ENCODE measurements at places on chromosomes 13 and 19. TPM values are rescaled to one million over a fixed set of nuclear protein-coding genes. Genes with fewer than 3 reads are reported as not detected.

GRCh38 chr19:52258426-52258825, 11.0 kb upstream of the ZNF766 start:
- DNase-seq, result no peak
- no peak overlapping the region for H3K27ac ChIP-seq
- no peak overlapping the region for H3K4me3 ChIP-seq
- no peaks in the 10 kb centered on the region for H3K36me3 ChIP-seq

Gene CGB3
- total RNA-seq, result 0.72 TPM

GRCh38 chr13:113455384-113455783, 2.1 kb upstream of the ADPRHL1 start:
- DNase-seq, result no peak
- peaks cover 27% of the 10 kb centered on the region for H3K4me1 ChIP-seq
- H3K27ac ChIP-seq, result no peak overlapping the region
- H3K27me3 ChIP-seq, result no peaks in the 10 kb centered on the region
- no peak overlapping the region for H3K4me3 ChIP-seq

DNA sequence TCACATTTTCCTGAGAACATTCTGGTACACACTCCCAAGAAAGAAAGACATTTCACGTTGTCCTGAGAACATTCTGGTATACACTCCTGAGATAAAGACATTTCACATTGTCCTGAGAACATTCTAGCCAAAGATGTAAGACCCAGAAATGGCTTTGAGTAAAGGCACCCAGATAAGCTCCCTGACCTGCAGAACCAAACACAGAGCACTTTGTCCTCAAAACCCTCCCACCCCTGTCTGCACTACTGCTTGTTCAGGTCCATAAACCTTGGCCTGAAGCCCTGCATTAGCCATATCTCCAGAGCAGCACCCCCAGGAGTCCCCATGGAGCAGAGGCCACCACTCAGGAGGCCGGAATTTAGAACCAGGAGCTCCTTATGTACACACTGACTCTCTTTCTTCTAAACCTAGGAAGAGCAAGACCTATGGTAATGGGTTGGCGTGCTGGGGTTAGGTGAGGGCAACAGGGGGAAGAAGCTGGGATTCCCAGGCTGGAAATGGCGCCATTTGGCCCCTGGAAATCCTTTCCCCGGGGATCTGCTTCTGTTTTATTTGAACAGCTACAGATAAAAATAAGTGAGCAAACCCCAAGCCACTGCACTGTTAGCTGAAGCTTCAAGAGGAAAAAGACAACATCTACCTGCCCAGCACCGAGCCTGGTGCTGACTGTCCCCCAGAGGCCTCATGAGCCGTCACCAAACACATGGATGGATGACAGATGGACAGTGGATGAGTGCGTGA, 13.7 kb downstream of the GAS6 start:
- H3K4me1 ChIP-seq, result peaks cover 32% of the 10 kb centered on the region
- no peak overlapping the region for H3K27ac ChIP-seq
- H3K4me3 ChIP-seq, result no peak overlapping the region
- H3K36me3 ChIP-seq, result peaks cover 27% of the 10 kb centered on the region
- H3K27me3 ChIP-seq, result no peaks in the 10 kb centered on the region

Gene DYRK1B
- 12.6 TPM for total RNA-seq

Gene DPF1
- total RNA-seq, result 14.4 TPM

Gene FBXL12
- 16.3 TPM for total RNA-seq

Gene C19orf33
- 134 TPM for total RNA-seq

- no peaks in the 10 kb centered on the region for H3K36me3 ChIP-seq
- no peak overlapping the region for H3K4me3 ChIP-seq
These were observed 181.3 kb downstream of the PCDH9 start for GRCh38 chr13:67048821-67049150.

- no peaks in the 10 kb centered on the region for H3K4me1 ChIP-seq
- no peaks in the 10 kb centered on the region for H3K36me3 ChIP-seq
- DNase-seq, result peak; percentile 27
- H3K27ac ChIP-seq, result no peak overlapping the region
- no peak overlapping the region for H3K4me3 ChIP-seq
These were observed 161.5 kb downstream of the MZT1 start for GRCh38 chr13:72565893-72566292.

Gene EIF3K
- total RNA-seq, result 110 TPM

DNA sequence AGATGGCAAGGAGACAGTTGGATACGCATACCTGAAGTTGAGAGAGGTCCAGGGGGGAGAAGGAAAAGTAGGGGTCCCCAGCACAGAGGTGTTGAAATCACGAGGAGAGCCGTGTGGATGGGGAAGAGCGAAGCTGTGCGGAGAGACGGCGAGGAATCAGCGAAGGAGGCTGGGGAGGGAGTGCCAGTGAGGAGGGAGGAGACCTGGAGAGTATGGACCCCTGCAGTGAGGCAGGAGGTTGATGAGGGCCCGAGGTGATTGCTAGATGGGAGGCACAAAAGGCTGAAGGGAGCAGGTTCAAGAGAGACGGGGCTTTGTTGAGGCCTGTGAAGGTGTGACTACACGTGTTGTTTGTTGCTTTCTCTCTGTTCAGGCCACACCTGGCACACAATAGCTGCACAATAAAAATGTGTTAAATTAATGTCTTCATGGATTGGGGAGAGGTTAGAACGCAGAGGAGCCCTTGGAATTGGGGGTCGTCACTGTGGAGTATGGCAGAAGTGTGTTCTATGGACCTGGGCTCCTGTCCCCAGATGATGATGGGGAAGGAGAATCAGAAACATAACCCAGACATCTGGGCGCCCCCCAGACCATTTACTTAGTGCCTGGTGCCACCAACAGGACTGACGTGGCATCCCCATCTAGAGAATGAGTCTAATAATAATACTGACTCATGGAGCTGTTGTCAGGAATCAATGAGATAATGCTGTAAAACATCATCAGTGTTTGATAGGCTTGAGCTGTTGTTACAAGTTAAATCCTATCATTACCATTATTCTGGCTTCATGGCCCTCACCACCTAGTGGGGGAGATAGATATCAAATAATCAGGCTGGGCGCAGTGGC, 137.5 kb downstream of the SIPA1L3 start:
- peaks cover 7% of the 10 kb centered on the region for H3K36me3 ChIP-seq
- peaks cover 10% of the 10 kb centered on the region for H3K4me1 ChIP-seq
- H3K27me3 ChIP-seq, result no peaks in the 10 kb centered on the region
- no peak for DNase-seq
- H3K4me3 ChIP-seq, result no peak overlapping the region
- no peak overlapping the region for H3K27ac ChIP-seq

GRCh38 chr13:45267215-45267614, 66.4 kb upstream of the KCTD4 start:
- H3K4me3 ChIP-seq, result no peak overlapping the region
- no peak for DNase-seq
- H3K27me3 ChIP-seq, result no peaks in the 10 kb centered on the region
- H3K4me1 ChIP-seq, result no peaks in the 10 kb centered on the region

Gene CELF5
- total RNA-seq, result 18.9 TPM

Gene ZNF665
- 5.4 TPM for total RNA-seq

DNA sequence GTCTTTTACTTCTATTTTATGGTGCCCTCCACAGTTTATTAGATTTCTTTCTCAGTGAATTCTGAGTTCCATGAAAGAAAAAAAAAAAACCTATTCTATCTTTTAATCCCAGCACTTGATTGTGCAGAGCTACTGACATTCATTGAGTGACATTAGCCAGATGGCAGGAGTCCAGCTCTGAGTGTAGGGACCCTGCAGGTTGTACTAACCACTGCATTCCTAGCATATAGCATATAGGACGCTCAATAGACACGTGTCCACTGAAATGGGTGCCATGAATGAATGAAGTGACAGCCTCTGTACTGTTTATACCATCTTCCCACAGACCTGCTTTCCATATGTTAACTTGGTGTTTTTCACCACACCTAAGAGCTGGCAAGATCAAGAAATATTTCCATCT, 206.3 kb downstream of the RAP2A start:
- no peak overlapping the region for H3K27ac ChIP-seq
- no peaks in the 10 kb centered on the region for H3K36me3 ChIP-seq
- no peak overlapping the region for H3K4me3 ChIP-seq
- no peaks in the 10 kb centered on the region for H3K27me3 ChIP-seq
- no peak for DNase-seq

DNA sequence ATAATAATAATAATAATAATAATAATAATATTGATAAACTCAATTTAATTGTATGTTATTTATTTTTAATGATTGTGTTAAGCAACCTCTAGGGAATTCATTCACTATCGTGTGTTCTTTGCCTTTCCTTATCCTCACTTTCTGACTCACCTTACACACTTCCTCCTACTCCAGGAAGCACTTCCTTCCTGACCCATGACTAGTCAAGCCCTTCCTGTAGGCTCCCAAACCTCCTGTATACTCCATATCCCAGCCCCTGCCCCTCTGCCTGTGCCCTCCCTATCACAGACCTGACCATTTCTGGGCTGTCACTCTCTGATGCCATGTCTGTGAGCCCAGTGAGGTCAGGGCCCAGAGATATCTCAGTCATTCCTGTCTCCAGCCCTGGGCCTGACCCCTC, 7.6 kb downstream of the LGALS4 start:
- H3K4me3 ChIP-seq, result no peak overlapping the region
- H3K4me1 ChIP-seq, result no peaks in the 10 kb centered on the region
- DNase-seq, result no peak

DNA sequence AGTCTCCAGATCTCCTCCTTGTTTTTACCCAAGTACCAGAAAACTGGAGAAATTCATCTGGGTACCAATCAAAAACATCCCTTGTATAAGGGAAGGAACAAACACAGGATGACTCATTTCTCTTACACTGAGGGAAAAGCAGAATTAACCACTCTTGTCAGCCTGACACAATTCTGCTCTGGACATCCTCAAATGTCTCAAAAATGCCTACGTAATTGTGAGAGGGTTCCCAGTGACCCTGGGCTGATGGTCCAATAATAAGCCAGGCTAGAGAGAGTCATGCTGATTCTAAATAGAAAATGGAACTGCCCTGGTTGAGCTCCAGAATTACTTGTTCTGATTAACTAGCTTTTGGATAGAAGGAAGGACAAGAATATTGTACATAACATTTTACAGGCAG, 14.5 kb downstream of the ZNF708 start:
- H3K27ac ChIP-seq, result no peak overlapping the region
- no peak overlapping the region for H3K4me3 ChIP-seq
- no peak for DNase-seq
- H3K36me3 ChIP-seq, result peaks cover 6% of the 10 kb centered on the region
- no peaks in the 10 kb centered on the region for H3K4me1 ChIP-seq

DNA sequence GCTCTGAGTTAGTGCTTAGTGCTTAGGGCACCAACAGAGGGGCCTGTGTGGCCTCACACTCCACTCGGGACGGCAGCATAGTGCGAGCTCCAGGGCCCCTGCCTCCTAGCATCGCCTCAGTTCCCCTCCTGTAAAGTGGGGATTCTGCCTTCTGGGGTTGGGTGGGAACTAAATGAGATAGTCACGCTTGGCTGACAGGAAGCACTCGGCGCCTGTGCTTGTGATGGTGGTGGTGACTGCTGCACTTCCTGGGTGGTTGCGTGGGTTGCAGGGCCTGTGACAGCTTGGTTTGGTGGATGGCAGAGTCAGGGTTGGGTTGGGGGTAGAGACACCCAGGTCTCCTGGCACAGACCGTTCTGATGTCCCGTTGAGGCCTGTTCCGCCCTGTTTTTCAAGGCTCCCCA, 7.7 kb downstream of the PLEKHF1 start:
- no peak for DNase-seq
- H3K4me3 ChIP-seq, result no peak overlapping the region
- H3K36me3 ChIP-seq, result peaks cover 38% of the 10 kb centered on the region
- peaks cover 30% of the 10 kb centered on the region for H3K4me1 ChIP-seq
- H3K27me3 ChIP-seq, result peaks cover 1% of the 10 kb centered on the region
- H3K27ac ChIP-seq, result no peak overlapping the region

- peak; percentile 69 for DNase-seq
- H3K36me3 ChIP-seq, result no peaks in the 10 kb centered on the region
- no peaks in the 10 kb centered on the region for H3K27me3 ChIP-seq
- no peak overlapping the region for H3K4me3 ChIP-seq
These were observed 330.3 kb upstream of the MIR17HG start for GRCh38 chr13:91017031-91017668.

DNA sequence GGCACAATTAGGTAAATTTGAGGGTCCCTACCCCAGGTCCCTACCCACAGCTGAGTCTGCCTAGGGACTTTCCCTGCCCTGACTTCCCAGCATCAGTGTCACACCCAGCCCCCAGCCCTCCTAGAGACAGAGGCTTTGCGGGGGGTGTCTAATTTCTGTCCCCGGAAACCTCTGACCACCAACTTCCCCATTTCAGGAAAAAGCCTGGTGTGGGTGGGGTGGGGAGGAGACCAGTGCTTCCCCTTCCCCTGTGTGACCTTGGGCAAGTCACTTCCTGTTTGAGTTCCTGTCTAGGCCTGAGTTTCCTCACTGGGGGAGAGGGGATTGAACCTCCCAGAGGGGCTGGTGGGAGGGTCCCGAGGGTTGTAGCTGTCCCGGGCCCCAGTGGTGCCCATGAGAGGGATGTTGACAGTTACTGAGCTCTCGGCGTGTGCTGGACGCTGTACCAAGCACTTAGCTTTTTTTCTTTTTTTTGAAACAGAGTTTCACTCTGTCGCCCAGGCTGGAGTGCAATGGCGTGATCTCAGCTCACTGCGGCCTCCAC, 7.9 kb downstream of the VASP start:
- peaks cover 33% of the 10 kb centered on the region for H3K36me3 ChIP-seq
- DNase-seq, result no peak
- H3K4me3 ChIP-seq, result no peak overlapping the region
- no peaks in the 10 kb centered on the region for H3K27me3 ChIP-seq

DNA sequence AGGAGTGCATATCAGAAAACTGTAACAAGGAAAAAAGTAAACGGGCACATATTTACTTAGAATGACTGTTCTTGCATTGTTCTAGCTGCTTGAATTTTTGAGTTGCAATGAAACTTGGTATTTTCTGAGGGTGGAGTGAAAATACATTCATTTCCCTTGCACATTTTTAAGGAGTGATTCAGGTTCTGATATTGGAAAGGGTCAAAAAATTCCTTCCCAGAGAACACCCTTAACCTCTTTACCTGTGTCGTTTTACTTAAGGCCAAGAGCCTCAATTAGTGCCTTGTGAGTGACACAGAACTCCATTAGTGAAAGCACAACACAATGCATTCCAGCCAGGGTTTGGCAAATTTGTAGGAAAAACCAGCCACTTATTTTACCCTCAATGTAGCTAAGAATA, 2.3 kb downstream of the ITGBL1 start:
- H3K27ac ChIP-seq, result no peak overlapping the region
- H3K27me3 ChIP-seq, result no peaks in the 10 kb centered on the region
- peaks cover 8% of the 10 kb centered on the region for H3K4me1 ChIP-seq
- no peaks in the 10 kb centered on the region for H3K36me3 ChIP-seq
- no peak for DNase-seq

- peak overlapping the region; percentile 57 for H3K4me3 ChIP-seq
- peaks cover 23% of the 10 kb centered on the region for H3K4me1 ChIP-seq
- peaks cover 6% of the 10 kb centered on the region for H3K27me3 ChIP-seq
These were observed 12.2 kb downstream of the TMEM160 start for GRCh38 chr19:47036097-47036651.

Gene VSTM1
- total RNA-seq, result 0.28 TPM

Gene CEACAM20
- not detected for total RNA-seq

Gene ZNF816
- total RNA-seq, result 13.6 TPM

Measured in spinal cord (tissue), 10 donors.